ENCODE measurements at places on chromosomes 13 and 19. TPM values are rescaled to one million over a fixed set of nuclear protein-coding genes. Genes with fewer than 3 reads are reported as not detected.
A peak's percentile ranks its signal among the peaks of the same experiment; 100 is the strongest.

- no peak for DNase-seq
Measured at GRCh38 chr13:86445206-86445605, 646.0 kb upstream of the SLITRK6 start.

- no peak for DNase-seq
Measured at GRCh38 chr13:24167666-24168391, 7.3 kb downstream of the SPATA13 start.

DNA sequence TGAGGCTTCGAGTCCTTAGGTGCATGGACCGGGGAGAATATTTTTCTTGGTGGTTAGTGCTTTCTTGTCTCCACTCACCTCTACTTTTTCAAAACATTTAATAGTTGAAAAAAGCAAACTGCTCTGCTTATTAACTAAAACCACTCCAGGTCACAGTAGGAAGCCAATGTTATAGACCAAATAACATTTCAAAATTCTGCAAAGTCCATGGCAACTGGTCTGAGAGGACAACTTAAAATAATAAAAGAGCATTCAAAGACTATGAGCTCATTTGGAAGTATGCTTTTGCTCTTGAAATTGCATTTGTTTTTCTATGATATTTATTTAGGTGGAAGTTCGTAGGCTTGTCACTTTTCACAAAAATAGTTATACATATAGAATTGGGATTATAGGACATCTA lies 483.0 kb downstream of the DCT start:
- DNase-seq: no peak

Gene ZFP14
- total RNA-seq: 7.3 TPM

- DNase-seq: no peak
Measured at GRCh38 chr19:39128516-39129079, 3.0 kb downstream of the PAK4 start.

- DNase-seq: no peak
Measured at GRCh38 chr13:50236898-50237318, 221.7 kb downstream of the KCNRG start.

Gene CDADC1
- total RNA-seq: 8.3 TPM

- DNase-seq: no peak
Measured at GRCh38 chr13:88294368-88294767, 623.2 kb downstream of the SLITRK5 start.

GRCh38 chr13:86426437-86426836 lies 627.2 kb upstream of the SLITRK6 start:
- no peak for DNase-seq

DNA sequence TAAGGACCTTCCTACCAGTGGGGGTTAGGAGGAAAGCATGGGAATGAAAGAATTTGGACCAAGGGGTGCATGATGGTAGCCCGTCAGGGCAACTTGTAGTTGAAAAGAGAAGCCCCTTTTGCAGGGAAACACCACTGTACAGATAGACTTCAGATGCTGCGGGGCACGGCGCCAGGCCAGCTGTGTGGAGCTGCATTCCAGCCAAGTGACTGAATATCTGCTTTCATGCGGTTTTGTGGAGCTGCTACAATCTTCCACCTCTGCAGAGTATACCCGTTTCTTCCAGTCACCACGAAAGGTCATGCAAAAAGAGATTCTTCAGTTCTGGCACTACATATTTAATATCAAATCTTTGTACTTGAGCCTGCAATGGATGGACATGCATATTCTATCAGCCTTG lies 104.7 kb downstream of the RGCC start:
- no peak for DNase-seq

Gene NUFIP1
- 5.5 TPM for total RNA-seq

DNA sequence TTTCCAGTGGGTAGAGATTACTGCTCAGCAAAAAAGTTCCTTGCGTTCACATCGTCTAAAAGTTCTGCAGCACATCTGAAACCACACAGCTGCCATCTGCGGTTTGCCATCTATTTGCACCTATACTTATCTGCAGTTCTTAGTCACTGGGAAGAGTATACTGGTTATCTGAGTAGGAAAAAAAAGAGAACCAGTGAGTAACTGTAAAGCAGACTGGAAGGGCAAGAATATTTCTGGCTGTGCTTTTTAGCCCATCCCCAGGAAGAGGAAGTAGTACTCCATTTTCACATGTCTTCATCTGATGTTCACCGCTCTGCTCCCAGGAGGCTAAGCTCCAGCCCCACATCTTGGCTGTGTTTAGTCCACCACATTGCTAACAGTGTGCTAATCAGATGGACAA lies 35.6 kb downstream of the EFNB2 start:
- DNase-seq: no peak

DNA sequence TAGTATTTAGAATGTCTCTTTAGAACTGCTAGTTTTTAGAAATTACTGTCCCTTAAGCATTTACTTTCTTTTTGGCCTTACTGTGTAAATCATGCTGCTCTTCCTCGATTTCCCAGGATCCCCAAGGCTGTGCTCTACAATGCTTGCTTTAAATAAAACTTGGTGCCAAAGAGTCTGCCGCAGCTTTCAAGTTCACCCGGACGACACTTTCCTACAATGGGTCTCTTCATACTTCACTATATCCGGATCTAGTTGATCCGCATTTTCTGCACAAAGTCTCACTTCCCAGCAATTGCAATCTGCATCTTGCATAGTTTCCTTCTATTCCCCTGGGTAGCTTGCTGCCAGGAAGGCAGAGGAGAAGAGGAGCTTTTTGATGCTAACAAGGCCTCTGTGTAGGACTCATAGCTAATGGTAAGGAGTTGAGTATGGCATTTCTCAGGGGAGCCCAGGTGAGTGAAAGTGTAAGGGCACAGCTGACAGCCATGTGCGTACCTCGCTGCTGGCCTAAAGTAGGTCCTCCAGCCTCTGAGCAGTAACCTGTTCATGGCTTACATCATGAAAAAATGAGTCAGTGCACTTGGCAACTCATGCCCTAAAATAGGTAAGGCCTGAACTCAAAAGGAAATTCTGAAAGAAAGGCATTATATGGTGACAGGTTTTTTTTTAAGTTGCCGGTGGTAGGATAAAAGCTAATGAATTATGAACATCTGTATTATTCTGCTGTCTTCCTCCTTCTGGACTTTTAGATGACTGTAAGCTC lies 101.6 kb downstream of the ENOX1 start:
- no peak for DNase-seq

DNA sequence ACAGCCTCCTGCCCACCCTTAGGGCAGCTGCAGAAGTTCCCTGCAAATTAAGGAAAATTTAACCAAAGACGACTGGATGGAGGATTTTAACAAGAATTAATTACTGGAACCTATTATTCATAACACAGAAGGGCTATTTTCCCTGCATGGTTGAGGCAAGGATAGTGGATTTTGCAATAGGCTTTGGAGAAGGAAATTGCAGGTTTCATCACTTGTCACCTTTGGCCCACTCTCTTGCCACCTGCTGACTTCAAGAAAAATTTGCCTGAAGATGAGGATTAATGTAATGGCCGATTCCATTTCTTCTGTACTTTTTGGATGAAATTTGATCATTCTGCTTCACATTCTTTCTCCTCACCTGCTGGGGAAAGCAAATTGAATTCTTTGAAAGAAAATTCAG lies 261.7 kb downstream of the FGF9 start:
- DNase-seq: no peak

DNA sequence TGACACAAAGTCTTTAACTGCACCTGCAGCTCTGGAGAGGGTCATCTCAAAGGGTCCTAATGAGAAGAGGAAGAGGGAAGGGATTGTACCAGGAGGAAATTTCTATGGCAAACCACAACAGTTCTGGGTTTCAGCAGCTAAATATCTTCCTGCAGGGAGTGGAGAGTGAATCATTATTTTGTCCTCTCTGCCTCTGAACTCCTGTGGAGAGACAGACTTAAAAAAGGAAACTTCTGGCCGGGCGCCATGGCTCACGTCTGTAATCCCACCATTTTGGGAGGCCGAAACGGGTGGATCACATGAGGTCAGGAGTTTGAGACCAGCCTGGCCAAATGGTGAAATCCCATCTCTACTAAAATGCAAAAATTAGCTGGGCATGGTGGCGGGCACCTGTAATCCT lies 16.9 kb upstream of the C1QTNF9 start:
- no peak for DNase-seq

DNA sequence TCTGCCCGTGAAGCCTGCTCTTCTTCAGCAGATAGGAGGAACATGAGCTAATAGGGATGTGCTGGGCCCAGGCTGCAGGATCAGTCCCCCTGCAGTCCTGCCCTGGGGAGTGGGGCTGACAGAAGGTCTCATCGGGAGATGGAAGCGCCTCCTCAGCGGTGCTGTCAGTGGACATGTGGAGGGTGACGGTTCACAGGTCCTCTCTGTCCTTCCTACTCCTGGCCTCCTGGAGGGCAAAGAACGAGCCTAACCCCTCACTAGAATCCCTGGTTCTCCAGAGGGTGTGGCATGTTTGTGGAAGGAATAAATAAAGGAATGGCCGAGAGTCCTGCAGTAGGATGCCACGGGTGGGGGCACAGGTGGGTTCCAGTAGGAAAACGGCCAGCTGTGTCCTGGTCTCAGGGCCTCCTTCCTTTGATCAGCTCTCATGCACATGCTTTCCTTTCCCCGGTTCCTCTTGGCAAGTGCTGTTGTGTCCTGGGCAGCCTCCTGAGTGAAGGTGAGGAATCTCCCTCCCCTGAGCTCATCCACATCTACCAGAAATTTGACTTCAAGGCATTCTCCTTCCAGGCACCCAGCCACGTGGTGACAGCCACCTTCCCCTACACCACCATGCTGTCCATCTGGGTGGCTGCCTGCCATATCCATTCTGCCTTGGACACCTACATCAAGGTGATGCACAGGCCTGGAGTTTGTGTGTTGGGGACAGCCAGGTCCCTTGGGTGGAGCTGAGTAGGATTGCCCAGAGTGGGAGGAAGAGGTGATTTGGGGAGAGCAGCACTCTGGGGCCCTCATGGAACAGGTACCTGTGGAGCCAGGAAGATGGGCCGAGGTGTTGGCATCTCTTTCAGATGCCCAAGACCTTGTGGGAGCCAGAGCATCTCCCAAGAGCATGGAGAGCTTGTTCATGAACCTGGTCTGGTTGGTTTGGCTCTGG lies 28.6 kb upstream of the ZNF492 start:
- DNase-seq: no peak

GRCh38 chr19:35087393-35087792 lies 28.2 kb upstream of the FXYD3 start:
- DNase-seq: no peak

- no peak for DNase-seq
Measured at GRCh38 chr19:34259367-34260095, 5.2 kb downstream of the GARRE1 start.

Gene ETV2
- total RNA-seq: 0.38 TPM

DNA sequence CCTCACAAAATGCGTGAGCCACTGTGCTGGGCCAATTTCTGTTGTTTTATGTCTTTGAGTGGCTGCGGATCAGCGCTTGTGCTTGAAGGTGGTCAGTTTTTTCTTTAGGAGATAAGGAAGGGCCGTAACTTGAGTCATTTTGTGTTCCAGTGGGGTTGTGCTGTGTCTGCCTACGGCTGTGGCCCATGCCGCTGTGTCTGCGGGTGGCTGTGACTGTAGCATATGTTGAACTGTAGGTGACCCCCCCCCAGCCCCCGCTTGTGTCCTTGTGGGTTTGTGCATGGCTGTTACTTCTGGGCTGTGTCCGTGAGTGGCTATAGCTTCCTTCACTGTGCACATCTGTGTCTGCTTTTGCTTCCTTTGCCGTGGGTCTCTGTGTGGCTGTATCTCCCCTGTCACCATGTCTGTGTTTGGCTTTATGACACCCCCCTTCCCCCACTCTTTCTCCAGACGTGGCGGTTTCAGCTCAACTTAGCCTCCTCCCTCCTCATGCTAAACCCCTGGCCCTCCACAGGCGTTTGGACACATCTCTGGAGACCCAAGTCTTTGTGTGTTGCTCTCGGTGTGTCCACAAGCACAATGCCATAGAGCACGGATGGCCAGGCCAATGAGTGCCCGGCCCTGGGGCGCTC lies 675 bp downstream of the PPP1R14A start:
- peak; percentile 73 for DNase-seq

GRCh38 chr19:50505856-50506611 lies 5.0 kb downstream of the JOSD2 start:
- DNase-seq: peak; percentile 64

Data from kidney (tissue), 22 donors.